ENCODE measurements at places on chromosomes 4 and X. TPM values are rescaled to one million over a fixed set of nuclear protein-coding genes. Genes with fewer than 3 reads are reported as not detected.

GRCh38 chr4:70863099-70863790, 23.6 kb upstream of the GRSF1 start:
- no peaks in the 10 kb centered on the region for H3K36me3 ChIP-seq
- peak; percentile 21 for DNase-seq
- H3K27me3 ChIP-seq, result peaks cover under 1% of the 10 kb centered on the region

HHIP gene
- not detected for total RNA-seq

GRCh38 chrX:115894087-115894486, 276.5 kb upstream of the AGTR2 start:
- no peak overlapping the region for H3K27ac ChIP-seq
- H3K4me1 ChIP-seq, result no peaks in the 10 kb centered on the region
- no peaks in the 10 kb centered on the region for H3K36me3 ChIP-seq
- no peaks in the 10 kb centered on the region for H3K27me3 ChIP-seq
- H3K4me3 ChIP-seq, result no peak overlapping the region

SSX1 gene
- total RNA-seq, result not detected

DNA sequence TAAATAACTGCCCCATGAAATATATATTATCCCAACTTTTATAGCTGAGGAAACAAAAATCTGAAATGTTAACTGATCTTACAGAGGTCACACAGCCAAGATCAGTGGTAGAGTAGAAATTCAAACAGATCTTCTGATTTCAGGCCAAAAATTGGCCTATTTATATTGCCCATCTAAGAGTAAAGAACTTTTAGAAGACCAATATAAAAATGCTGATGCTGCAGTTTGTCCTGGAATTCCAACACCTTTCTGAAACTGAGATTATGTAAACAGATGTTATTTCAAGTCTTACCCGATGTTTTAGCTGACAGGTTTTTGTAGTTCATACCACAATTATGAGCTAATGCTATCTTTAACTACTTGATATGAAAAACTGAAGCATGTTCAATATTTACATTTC, 51.1 kb downstream of the SPANXN3 start:
- H3K4me3 ChIP-seq, result no peak overlapping the region
- H3K27ac ChIP-seq, result no peak overlapping the region
- no peaks in the 10 kb centered on the region for H3K36me3 ChIP-seq
- DNase-seq, result no peak

Measured in activated T-helper 1 cell treated with anti-CD3 and anti-CD28 coated beads, Interleukin-12 subunit alpha, Interleukin-12 subunit beta, Interleukin-2, Interleukin-4 antibody, amounts not matched to agents 30 ng/mL and 10 ng/mL and 1 ng/mL, durations not matched to agents 14 hours and 24 hours and 36 hours (primary cell).